ENCODE measurements at places on chromosomes 2 and 18.

DNA sequence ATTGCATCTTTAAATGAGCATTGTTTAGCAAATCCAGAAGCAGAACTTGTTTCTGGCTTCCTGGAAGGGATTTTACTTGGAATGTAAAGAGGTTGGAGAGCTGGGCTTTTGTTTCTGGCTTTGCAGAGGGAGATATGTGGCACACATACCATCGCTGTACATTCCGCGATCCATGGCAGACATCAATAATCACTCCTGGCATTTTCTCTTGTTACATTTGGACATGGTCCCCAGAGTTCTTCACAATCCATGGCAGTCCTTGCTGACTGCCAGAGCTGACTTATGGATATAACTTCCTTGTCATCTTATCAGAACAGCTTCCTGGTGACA is 445.6 kb upstream of the SPRED2 start:
- no peak for DNase-seq

- no peak for DNase-seq
Observed at GRCh38 chr18:45056926-45057325, 376.2 kb downstream of the SETBP1 start.

DNA sequence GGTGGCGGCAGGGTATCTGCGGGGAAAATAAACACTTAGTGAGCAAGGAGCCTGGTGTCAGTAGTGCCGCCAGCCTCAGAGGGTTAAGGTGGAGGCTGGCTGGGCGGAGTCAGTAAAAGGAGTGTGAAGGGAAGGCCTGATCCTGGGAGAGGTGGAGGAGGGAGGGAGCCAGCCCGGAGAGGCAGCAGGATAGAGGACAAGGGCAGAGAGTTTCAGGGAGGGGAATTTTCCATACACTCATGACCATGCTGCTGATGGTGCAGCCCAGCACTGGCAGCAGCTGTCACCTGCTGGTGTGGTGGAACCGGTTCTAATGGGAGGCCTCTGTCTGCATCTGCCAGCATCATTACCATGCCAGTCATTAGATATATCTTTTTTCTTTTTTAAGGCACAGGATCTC is 2.0 kb upstream of the TEX44 start:
- no peak for DNase-seq

GRCh38 chr2:240455647-240456446 is 20.4 kb downstream of the GPC1 start:
- DNase-seq, result no peak

- no peak for DNase-seq
Observed at GRCh38 chr2:145124085-145124484, 604.2 kb upstream of the ZEB2 start.

GRCh38 chr2:3532941-3533340 is 13.6 kb upstream of the ADI1 start:
- no peak for DNase-seq

DNA sequence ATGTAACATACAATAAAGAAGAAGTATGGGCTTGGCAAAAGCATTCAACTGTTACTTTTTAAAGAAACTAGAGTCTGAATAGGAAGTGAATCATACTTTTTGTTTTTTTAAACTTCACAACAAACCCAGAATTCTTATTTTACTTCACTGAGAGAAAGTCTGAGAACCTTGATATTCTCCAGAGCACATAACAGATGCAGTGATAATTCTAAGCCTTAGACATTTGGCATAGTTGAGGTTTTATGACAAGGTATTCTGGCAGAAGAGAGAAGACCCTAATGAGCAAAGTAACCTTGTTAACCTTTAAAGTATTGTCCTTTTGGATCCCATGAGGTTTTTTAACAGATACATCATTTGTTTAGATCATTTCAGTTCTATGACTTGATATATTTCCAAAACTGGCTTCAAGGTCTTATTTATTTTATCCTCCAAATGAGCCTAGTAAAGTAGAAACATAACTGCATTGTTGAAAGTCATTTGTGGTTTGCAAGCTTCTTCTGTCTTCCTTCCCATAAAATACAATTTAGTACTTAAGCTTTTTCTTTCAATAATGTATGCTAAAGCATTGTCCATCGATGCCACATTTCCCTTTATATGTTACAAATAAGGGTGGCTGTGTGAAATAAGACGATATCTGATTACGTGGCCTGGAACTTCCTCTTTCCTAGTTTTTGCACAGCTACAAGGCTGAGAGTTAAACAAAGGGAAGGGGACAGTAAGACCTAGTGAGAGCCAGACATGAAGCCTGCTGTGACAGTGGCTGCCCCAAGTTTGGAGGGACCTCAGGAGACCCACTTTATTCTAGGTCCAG is 86.1 kb upstream of the ITPRID2 start:
- DNase-seq, result no peak

DNA sequence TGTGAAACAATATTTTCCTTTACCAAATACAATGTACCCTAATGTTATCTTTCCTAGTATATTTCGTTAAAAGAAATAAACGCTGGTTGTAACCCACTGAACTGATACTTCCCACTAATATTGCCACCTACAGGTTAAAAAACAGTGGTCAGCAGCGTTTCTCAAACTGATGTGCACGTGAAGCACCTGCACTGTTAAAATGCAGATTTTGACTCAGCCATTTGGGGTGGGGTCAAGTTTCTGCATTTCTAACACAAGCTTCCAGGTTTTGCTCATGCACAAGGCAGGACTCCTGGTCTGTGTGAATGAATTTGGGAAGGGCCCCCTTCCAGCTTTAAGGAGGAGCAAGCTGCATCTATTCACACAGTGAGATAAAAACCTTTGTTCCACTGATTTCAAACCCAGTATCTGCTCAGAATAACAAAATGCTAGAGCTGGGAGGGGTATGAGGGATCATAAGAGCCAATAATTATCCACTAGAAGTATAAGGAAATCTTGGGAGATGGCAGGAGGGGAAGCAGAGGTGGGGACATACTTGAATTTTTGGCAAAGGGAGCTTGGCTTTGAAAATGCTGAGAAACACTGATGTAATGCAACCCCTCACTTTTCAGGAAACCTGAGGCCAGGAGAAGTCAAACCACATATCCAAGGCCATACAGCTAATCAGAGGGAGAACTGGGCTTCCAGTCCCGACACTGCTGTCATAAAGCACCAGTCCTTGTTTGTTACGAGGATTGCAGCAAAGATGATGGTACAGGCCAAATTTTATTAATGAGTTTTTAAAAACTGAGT is 116.2 kb downstream of the RBMS1 start:
- DNase-seq, result no peak

DNA sequence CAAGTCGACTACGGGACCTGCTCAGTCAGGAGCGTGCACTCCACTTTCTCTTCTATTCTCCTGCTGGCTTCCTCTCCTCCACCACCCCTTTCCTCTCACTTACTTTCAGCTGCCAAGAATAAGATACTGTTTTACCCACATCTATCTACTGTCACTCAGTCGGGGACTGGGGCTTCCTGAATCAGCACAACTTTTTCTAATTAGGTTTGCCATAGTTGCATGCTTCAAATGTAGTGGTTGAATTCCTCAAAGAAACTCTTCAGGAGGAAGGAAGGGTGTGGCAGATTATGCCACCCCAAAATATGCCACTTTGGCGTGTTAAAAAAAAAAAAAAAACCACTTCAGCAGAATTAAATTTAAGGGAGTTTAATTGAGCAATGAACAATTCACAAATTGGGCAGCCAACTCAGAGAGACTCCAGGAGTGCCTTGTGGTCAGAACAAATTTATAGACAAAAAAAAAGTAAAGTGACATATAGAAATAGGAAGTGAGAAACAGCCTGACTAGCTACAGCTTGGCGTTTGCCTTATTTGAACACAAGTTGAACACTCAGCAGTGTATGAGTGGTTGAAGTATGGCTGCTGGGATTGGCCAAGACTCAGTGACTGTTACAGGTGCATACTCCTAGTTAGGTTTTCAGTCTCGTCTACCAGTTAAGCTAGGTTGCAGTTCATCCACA is 32.5 kb upstream of the RMDN2 start:
- no peak for DNase-seq

GRCh38 chr2:84858937-84859336 is 21.9 kb downstream of the TRABD2A start:
- no peak for DNase-seq

GRCh38 chr2:25814681-25815080 is 63.6 kb downstream of the ASXL2 start:
- DNase-seq, result no peak

- DNase-seq, result no peak
Observed at GRCh38 chr18:66676699-66677098, 72.8 kb upstream of the CDH19 start.

GRCh38 chr2:186068139-186068801 is 329.7 kb downstream of the FSIP2 start:
- DNase-seq, result no peak

GRCh38 chr2:240256704-240257637 is 116.5 kb upstream of the OTOS start:
- no peak for DNase-seq

GRCh38 chr18:48739266-48740067 is 200.6 kb downstream of the CTIF start:
- DNase-seq, result no peak

DNA sequence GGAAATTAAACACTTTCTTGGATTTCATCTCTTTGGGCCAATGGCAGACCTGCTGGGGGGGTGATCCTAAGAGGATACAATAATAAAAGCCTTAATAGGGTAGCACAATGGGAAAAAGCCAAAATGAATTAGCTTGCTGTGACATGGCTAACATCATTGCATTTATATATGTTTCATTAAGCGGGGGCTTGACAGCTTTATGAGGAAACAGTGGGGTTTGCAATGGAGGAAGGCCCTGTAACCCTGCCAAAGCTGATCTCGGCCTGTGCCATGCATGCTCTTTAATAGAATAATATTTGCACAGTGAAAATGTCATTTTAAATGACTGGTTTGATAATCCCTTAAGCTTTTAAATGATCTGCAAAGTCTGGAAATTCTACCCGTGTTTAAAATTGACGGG is 291.5 kb downstream of the SLC4A3 start:
- no peak for DNase-seq

DNA sequence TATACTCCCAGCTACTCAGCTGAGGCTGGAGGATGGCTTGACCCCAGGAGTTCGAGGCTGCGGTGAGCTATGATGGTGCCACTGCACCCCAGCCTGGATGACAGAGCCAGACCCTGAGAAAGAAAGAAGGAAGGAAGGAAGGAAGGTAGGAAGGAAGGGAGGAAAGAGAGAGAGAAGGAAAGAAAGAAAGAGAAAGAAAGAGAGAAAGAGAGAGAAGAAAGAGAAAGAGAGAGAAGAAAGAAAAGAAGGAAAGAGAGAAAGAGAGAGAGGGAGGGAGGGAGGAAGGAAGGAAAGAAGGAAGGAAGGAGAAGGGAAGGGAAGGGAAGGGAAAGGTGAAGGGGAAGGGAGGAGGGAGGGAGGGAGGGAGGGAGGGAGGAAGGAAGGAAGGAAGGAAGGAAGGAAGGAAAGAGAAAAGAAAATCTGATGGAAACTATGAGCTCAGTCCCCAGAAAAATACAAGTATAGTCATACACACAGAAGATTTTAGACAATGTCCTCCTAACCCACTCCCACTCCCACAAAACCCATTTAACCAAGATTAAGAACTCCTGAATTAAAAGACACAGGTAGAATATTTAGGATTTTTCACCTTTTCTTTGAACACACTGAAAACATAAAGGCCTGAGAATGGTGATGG is 15.6 kb downstream of the FZD7 start:
- no peak for DNase-seq
